ENCODE measurements at places on chromosomes 2 and 18. TPM values are rescaled to one million over a fixed set of nuclear protein-coding genes. Genes with fewer than 3 reads are reported as not detected.

Gene GAD1
- not detected for total RNA-seq

Gene MYCN
- not detected for total RNA-seq

Gene NPAS2
- not detected for total RNA-seq

Gene HOXD12
- total RNA-seq = not detected

Gene SMC6
- 22.3 TPM for total RNA-seq

Gene EN1
- not detected for total RNA-seq

Gene CDH2
- total RNA-seq = 0.26 TPM

Gene TTC39C
- 61.5 TPM for total RNA-seq

Gene CFAP65
- not detected for total RNA-seq

Gene STK11IP
- 76.0 TPM for total RNA-seq

Gene CARF
- 16.0 TPM for total RNA-seq

Gene HSBP1L1
- 11.7 TPM for total RNA-seq

Gene LGALSL
- 8.6 TPM for total RNA-seq

Gene CCDC138
- total RNA-seq = 9.3 TPM

Gene TRIM54
- total RNA-seq = not detected

Gene DPYSL5
- not detected for total RNA-seq

Gene MOGAT1
- total RNA-seq = not detected

Gene TANK
- 76.1 TPM for total RNA-seq

Gene OSBPL6
- total RNA-seq = not detected

Gene KLHL29
- 0.33 TPM for total RNA-seq

Gene MDH1B
- total RNA-seq = not detected

Gene SLC5A7
- total RNA-seq = not detected

Gene FAM110C
- 1.3 TPM for total RNA-seq

Gene PLB1
- 2.6 TPM for total RNA-seq

Gene CHST9
- not detected for total RNA-seq

Gene PSMA8
- total RNA-seq = not detected

Gene MAL
- total RNA-seq = 1.8 TPM

Gene SMAD7
- total RNA-seq = 127 TPM

Gene TRAK2
- total RNA-seq = 26.2 TPM

Gene PROC
- total RNA-seq = not detected

Gene CIB4
- total RNA-seq = not detected

Gene CCDC148
- not detected for total RNA-seq

Gene C2orf92
- 16.1 TPM for total RNA-seq

Gene KCNG2
- not detected for total RNA-seq

Gene ARHGAP25
- total RNA-seq = 155 TPM

Gene SERTAD2
- total RNA-seq = 45.6 TPM

Gene HOXD3
- not detected for total RNA-seq

Gene SPR
- 0.16 TPM for total RNA-seq

Gene C2orf42
- total RNA-seq = 22.7 TPM

Gene LHCGR
- not detected for total RNA-seq

Gene QPCT
- total RNA-seq = 0.38 TPM

Gene FAM136A
- 38.3 TPM for total RNA-seq
